Vagina (tissue), 2 donors: ENCODE measurements at places on chromosomes 11 and 22. TPM values are rescaled to one million over a fixed set of nuclear protein-coding genes. Genes with fewer than 3 reads are reported as not detected.

SPCS2 gene
- total RNA-seq: 26.0 TPM

OLFML1 gene
- 11.5 TPM for total RNA-seq

UEVLD gene
- total RNA-seq: 21.4 TPM

FAM83F gene
- total RNA-seq: 12.8 TPM

TRIM66 gene
- total RNA-seq: 12.8 TPM

TIMP3 gene
- 262 TPM for total RNA-seq

KBTBD3 gene
- total RNA-seq: 3.2 TPM

OSBPL5 gene
- total RNA-seq: 88.4 TPM

ZNRF3 gene
- total RNA-seq: 7.9 TPM

KCNK4 gene
- total RNA-seq: 0.98 TPM

DDTL gene
- total RNA-seq: not detected

FIBIN gene
- 118 TPM for total RNA-seq

TSSK2 gene
- total RNA-seq: not detected

VPREB1 gene
- not detected for total RNA-seq

KCNE3 gene
- total RNA-seq: 5.2 TPM

FAM181B gene
- total RNA-seq: 0.49 TPM

SLC22A9 gene
- not detected for total RNA-seq

RIMBP3C gene
- total RNA-seq: not detected

RAB36 gene
- 3.2 TPM for total RNA-seq

CENATAC gene
- total RNA-seq: 49.8 TPM

TMEM86A gene
- 26.8 TPM for total RNA-seq

PKDREJ gene
- total RNA-seq: not detected

PAMR1 gene
- total RNA-seq: 46.7 TPM

APIP gene
- 14.7 TPM for total RNA-seq

RELA gene
- 59.2 TPM for total RNA-seq

SLN gene
- not detected for total RNA-seq

GAL gene
- 15.7 TPM for total RNA-seq

ISX gene
- total RNA-seq: not detected

CASP12 gene
- total RNA-seq: 7.4 TPM

FXYD6 gene
- total RNA-seq: 75.4 TPM

C11orf91 gene
- total RNA-seq: not detected

ACP2 gene
- 54.8 TPM for total RNA-seq

C11orf87 gene
- not detected for total RNA-seq

BIK gene
- total RNA-seq: not detected

OR52I1 gene
- not detected for total RNA-seq
